Hindlimb muscle (tissue), 1 donor: ENCODE measurements at places on chromosomes 2 and 18.

DNA sequence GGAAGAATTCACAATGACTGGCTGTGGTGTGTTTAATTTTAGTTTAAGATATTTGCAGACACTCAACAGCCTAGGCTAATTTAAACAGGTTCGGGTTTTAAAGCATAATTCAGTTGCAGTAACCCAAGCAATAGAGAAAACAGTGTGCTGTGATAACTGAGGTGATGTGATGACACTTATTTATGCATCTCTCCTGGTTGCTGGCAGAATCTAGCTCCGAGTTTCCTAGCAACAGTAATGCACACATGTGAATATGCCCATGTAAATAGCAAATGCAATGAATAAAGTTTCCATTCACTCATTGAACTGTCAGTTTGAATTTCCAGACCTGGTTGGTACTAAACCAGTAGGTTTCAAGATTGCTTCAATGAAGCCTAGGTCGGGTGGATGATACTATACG lies 426.5 kb downstream of the TMX3 start:
- DNase-seq, result no peak

DNA sequence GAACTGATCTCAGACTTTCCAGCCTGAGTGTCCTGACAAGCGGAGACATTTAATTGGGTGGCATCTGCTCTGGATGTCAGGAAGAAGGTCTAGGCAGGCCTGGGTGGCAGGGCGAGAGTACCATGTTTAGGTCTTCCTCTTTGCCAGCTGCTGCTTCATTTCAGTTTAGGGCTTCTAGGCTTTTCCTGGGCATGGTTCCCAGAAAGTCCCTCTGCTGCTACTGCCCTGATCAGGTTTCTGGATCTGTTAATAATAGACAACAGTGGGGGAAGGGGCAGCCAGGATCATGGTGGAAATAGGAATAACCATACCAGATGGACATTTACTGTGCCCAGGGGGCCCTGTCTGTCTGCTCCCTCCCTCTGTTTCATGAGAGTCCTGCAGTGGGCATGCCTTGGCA lies 2.3 kb upstream of the PLCD4 start:
- DNase-seq, result peak; percentile 75

DNA sequence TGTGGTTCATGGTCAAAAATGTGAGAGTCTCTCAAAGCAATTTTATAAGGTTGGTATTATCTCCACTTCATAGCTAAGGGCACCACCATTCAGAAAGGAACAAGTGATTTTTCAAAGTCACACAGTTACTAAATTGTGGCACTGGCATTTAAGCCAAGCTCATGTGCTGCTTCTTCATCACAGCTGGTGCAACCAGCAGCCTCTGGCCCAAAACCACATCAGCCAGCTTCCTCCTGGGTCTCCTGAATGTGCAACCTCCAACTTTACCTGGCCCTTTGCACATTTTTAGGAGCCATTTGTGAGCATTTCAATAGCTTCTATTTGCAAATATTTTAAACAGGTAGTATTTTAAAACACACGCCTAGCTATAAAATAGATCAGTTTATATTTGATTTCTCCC lies 293.7 kb downstream of the BCL11A start:
- DNase-seq, result no peak

DNA sequence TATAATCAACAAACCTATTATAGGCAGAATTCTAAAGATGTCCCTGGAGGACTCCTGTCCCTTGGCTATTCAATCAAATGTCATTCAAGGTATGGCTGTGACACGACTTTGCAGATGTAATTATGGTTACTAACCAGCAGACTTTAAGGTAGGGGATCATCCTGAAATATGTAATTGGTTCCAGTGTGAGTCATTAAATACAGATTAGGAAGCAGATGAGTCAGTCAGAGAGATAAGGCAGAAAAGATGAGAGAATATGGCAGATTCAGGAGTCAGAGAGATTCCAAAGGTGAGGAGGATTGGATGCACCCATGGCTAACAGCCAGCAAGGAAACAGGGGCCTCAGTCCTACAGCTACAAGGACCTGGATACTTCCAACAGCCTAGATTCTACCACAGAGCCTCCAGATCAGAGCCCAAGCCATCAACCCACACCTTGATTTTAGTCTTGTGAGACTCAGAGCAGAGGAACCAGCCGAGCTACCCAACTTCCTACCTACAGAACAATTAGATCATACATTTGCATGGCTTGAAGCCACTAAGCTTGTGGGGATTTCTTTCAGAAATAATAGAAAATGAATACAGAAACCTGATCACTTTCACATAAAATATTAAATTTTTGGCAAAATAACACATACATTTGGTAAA lies 11.2 kb upstream of the PROM2 start:
- DNase-seq, result no peak

DNA sequence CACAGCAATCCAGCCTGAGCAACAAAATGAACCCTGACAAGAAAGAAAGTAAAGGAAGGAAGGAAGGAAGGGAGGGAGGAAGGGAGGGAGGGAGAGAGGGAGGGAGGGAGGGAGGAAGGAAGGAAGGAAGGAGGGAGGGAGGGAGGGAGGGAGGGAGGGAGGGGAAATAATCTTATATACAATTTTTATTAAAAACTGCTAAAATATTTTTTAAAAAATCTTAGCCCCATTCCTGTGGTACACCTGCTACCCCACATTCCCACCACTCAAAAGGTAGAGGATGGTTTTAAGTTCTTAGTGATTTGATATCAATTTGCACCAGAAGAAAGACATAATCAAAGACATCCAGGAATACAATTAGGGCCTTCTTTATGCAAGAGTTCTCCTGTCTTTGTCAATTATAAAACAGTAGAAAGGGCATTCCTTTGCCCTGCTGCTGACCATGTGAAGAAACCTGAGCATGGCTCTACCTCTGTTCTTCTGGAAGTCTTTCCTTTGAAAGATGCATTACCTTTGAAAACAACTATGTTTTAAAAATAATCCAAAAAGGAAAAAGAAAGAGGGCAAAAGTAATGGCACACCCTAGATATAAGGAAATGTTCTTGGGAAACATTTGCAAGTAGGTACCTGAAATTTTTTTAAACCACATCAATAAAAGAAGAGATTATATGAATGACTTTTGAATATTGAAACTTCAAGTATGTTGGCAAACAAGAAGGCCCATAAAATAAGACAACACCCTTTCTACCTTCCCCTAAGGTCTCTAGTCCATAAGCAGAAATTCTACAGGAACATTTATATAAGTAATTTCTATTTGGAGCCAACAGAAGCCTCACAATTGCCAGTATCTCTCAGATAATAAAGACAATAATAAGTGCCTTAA lies 33.7 kb upstream of the ACVR2A start:
- no peak for DNase-seq

DNA sequence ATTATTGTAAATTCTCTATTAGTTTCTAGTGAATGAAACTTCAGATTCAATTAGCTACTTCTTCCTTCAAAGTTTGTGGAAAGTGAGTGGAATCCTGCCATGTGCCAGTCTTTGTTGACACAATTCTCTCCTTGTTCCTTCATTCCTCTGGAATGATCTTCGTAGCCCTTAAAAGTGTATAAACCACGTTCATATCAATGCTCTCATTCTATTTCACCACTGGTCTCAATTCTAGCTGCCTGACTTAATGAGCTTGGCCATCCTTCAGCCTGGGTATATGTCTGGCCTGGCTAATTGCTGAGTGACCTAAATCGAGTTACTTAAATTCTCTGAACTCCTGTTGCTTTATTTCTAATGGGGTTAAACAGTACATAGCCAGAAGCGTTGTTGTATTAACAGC lies 43.5 kb downstream of the INSIG2 start:
- DNase-seq, result no peak

DNA sequence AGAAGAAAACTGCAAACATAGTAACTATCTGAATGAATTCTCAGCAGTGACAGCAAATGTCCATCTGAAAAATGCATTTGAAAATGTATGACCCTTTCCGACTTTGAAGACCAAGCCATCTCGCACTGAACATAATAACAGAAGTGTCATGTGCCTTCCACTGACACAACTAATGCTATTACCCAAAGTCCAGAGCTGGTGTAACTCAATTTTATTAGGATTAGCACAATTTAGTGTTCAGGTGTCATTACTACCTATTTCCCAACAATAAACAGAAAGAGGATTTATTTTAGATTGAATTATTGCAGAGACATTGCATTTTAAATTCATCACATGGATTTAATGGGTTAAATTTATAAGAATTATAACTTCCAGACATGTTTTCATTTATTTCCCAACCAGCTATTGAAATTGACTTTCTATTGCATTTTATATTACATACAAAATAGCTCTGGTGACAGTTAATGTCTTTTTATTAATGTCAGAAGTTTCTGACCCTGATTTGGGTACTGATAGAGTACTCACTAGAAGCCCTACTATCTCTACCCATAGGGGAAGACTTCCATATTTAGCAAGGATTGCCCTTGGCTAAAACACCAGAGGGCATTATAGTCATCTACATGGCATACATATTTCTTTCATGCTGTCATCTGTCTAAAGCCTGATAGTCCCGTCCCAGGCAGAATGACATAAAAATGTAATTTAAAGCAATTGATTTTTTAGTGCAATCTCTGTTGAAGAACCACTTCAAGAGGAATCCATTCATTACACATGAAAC lies 7.0 kb upstream of the STK39 start:
- no peak for DNase-seq

DNA sequence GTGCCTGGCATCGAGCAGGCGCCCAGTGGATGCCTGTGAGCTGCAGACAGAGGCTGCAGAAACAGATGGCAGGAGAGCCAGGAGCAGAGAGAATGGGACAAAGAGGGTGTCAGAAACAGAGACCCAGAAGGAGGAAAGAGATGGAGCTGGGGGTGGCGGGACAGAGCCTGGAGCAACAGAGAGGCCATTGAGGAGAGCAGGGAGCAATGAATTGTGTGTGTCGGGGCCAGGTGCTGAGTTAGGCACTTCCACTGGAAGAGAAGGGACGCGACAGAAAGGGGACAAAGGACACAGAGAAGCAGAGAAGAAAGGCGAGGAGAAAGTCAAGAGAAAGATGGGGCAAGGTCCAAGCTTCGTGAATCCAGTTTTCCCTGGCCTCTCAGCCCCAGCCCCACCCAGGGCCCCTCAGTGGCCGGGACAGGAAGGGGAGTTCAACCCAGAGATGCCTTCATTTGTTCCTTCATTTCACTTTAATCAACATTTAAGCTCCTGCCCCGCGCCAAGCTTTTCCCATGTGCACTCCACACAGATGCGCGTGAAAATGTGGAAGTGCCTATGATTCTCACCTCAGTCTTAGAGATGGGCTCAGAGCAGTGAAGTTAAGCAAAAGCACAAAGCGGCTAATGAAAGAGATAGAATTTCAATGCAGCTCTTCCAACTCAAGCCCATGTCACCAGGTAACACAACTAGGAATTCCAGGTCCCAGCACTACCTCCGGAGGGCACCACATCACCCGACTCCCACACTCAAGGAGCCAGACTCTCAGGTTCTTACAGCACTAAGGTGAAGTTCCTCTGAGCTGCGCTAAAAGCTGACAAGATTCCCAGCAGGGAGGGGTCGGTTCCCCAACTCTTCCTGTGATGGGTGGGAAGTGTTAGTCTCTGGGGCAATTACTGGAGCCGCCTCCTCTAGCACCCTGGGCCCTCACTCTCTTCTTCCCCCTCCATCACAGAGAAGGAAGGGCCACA lies 55.1 kb downstream of the TNS1 start:
- no peak for DNase-seq

DNA sequence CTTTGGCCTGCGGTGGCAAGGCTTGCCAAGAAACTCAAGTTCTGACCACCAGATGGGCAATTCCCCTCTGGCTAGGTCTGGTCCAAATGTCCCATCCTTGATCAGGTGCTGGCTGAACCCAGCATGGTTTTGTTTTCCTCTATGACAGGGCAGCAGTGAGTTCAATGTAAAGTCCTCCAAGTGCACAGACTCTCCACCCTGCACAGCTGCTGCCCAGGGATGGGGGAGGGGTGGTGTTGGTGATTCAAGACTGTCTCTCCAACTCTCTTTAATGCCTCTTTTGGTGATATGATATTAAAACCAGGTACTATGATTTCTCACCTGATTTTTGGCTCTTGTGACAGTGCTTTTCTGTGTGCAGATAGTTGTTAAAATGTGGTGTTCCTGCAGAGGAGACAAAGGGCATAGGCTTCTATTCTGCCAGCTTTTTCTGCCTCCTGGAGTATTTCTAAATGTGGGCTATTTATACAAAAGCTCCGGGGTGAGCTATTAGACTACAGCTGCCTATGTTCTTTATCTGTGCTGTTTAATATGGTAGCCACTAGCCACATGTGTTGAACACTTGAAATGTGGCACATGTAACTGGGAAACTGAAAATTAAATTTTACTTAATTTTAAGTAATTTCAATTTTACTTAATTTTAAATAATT lies 64.0 kb upstream of the STK39 start:
- no peak for DNase-seq

DNA sequence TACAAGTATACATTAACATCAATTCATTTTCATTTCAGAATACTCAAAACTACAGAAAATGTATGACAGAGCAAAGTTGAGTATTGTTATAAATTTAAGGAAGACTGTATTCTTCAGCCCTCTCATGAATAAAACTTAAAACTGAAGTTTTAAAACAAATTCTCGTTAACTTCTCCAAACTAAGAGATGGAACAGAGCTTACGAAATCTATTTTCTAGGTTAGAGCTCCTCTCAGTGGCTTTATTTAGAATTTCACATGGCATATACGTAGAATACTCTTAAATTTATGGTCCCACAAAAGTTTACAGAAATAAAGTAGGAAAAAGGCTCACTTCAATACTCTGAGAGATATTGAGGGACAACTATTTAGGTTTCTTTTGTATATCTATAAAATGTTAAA lies 612.1 kb downstream of the KCNJ3 start:
- DNase-seq, result peak; percentile 9

- DNase-seq, result no peak
Observed at GRCh38 chr18:24039671-24040070, 25.1 kb downstream of the TTC39C start.

- DNase-seq, result no peak
Observed at GRCh38 chr2:125427721-125428315, 1228.1 kb upstream of the GYPC start.

- peak; percentile 88 for DNase-seq
Observed at GRCh38 chr2:238847841-238848690, at the start of gene TWIST2. Gene TWIST2 (plus strand): TSS chr2:238848085. CDS start chr2:238848216, 131 bp downstream.

DNA sequence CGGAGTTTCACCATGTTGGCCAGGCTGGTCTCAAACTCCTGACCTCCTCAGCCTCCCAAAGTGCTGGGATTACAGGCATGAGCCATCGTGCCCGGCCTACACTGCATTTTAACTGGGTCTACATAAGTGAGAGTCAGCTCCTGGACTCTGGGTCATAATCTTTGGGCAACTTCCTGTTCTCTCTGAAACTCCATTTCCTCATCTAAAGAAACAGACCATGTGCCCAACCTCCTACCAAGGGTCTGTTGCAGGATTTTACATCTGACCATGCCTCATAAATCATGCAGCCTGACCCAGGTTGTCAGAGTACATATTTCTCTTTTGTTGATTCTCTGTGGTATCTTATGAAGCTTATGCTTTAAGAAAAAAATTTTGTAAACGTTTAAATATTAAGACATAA lies 280.4 kb downstream of the ALPK2 start:
- DNase-seq, result no peak

GRCh38 chr18:63705401-63705800 lies 2.6 kb downstream of the SERPINB11 start:
- DNase-seq, result no peak

- DNase-seq, result no peak
Observed at GRCh38 chr18:74430806-74431571, 26.1 kb downstream of the DIPK1C start.

GRCh38 chr2:217118559-217119284 lies 258.9 kb upstream of the TNP1 start:
- no peak for DNase-seq
